Activated naive CD4-positive, alpha-beta T cell (primary cell): ENCODE measurements at places on chromosomes 12 and 14.
A peak's percentile ranks its signal among the peaks of the same experiment; 100 is the strongest.

GRCh38 chr12:13947276-13947946, 34.0 kb downstream of the GRIN2B start:
- no peak for DNase-seq

DNA sequence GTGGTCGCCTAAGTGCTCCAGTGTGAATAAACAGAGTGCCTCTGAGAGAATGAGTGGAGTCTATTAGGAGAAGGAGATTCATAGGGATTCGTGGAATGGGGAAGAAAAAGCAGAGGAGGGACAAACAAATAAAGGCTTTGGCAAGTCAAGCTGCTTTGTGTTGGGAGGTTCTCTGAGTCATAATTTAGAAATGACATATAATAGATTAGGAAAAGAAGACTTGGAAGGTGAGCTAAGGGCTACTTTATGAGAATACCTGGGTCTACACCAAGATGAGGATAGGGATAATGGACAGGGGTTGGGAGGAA, 6.4 kb upstream of the NTN4 start:
- DNase-seq, result no peak

DNA sequence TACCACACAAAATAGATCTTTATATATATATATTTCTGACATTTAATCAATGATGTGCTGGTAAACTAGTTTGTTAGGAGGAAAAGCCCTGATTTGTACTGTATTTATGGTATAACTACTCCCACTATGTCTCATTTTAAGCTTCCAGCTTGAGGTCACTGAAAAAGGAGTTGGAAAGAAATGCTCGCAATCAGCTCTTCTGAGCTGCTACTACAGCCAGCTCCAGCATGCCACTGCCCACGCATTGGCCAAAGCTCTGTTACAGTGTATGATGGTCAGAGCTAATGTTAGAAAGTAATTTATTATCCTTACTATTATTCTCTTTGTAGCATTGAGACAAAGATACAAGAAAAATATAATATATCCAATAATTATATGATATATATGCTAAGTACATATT, 55.0 kb upstream of the PCED1B start:
- no peak for DNase-seq

DNA sequence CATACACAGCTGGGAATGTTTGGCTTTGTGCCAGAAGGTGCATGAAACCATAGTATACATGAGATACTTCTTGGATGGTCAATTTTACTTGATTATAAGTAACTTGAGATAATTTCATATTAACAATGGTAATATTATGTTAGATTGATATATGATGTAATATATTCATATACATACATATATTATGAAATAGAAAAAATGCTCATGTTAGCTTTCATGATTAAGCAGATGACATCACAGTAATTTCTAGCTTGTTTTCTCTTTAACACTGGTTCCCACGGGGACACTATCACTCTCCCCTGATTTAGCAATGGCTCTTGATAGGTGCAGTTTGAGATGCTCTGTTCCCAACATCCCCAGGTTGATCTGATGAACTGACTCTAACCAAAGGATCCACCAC, 35.4 kb upstream of the NTF3 start:
- no peak for DNase-seq

DNA sequence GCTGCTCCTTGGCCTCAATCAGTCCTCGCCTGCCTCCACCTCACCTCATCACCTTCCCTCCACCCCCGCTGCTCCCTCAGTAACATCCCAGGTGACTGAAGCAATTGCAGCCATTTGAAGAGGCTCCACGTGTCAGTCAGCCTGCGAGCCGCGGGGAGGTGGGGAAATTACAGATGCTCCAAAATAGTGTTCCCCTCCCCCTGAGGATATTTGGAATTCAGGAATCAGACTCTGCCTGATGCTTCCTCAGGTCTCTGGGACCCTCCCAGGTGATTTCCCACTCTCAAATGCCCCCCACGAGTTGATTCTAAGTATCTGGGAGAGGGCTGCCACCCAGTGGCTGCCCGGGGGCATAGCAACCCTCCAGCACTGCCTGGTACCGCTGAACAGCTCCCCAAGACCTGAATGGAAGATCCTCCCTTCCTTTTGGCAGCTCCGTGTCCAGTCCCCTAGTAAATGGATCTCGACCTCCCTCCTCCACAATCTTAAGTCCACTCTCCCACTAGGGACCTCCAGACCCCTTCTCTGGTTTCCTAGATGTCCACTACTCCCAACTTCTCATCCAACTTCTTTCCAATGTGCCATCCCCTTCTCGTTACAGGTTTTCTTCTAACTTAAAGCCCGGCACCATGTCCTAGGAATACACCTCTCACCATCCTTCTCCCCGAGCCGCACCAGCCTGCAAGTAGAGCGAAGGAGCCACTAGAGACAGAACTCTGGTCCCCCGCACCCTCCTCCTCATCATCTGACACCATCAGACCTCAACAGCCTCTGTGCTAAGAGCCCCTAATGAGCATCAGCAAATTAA, 1.4 kb upstream of the ASIC1 start:
- peak; percentile 48 for DNase-seq
